AG08395 (cell line): ENCODE measurements at places on chromosomes 4 and X.

- peak; percentile 61 for DNase-seq
These were observed 52.8 kb downstream of the RBM47 start for GRCh38 chr4:40576651-40577480.

DNA sequence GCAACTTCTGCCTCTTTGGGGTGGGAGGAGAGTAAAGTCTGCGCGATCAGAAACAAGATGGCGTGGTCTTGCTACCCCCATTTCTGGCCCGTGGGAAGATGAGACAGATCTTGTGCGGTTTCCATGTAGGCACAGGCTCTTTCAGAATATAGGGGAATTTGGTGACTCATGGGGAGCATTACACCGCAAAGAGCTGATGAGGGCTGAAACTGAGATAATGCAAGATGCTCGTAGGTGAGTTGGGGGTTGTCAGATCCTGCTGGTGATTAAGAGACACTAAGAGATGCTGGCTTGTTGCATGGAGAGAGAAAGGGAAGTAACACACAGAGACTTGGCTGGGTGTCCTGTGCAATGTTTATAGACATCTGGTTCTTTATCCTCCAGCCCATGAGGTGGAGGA is 1.5 kb downstream of the EVC start:
- DNase-seq: peak; percentile 18

DNA sequence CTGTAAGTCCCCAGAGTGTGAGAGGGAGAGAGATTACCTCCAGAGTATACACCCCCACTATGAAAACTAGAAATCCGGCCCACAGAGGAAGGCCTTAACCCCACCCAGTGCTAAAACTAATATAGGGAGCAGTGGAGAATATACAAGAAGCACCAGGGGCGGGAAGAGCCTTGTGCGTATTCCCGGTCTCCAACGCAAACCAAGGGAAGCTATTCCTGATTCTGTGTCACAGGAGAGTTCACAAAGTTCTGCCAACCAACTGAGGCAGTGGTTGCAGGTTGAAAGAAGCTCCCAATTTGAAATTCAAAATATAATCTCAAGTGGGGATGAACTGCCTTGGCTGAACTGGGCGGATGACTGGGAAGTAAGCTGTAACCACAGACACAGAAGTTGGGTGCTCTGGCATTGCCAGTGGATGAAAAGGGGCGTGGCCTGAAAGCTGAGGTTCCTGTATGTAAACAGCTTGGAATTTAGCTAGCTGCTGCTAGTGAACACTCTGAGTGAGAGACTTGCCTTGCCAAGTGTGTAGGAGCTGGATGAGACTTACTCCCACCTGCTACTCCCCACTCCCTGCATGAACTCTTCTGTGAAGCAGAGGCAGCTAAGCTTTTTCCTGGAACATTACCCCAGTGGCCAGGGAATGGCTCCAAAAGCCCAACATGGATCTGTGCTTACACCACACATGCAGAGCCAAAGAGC is 32.7 kb downstream of the ELF2 start:
- no peak for DNase-seq

GRCh38 chrX:105464618-105465017 is 244.1 kb upstream of the TEX13A start:
- no peak for DNase-seq

DNA sequence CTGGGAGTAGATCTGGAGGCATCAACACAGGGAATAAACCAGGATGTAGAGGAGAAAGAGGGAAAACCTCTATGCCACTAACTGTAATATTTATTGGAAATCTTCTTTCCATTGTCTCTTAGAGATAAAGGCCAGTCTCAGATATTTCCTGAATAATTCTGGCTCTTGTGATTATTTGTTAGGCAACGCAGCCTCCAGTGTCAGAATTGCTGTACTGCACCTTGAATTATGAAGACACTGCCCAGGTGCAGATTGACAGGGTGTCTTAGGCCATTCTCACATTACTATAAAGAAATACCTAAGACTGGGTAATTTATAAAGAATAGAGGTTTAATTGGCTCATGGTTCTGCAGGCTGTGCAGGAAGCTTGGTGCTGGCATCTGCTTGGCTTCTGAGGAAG is 100.7 kb upstream of the ZDHHC15 start:
- no peak for DNase-seq

DNA sequence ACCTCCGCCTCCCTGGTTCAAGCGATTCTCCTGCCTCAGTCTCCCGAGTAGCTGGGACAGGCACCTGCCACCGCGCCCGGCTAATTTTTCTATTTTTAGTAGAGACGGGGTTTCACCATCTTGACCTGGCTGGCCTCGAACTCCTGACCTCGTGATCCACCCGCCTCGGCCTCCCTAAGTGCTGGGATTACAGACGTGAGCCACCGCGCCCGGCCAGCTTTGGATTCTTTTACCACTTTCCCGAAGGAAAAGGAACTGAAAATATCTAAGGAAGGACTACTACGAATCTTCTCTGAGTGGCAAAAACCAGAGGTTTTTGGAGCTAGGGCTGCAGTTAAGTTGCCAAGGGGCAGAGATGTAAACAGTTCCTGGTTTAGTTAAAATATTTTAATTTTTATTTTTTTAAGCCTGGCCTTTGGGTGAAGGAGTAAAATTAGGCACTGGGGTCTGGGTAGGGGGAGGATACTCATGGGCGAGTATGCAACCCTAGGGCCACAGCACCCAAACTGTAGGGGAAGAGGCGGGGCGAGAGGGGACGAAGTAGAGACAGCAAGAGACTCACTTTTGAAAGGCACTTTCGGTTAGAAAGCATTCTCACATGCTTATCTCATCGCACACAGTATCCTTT is 525 bp upstream of the CISD2 start:
- DNase-seq: no peak

- peak; percentile 7 for DNase-seq
These were observed 1.1 kb downstream of the MOB1B start for GRCh38 chr4:70903291-70903603.

- DNase-seq: no peak
These were observed 1113.1 kb upstream of the LCORL start for GRCh38 chr4:19134685-19135084.

- DNase-seq: no peak
These were observed 44.4 kb downstream of the TSC22D3 start for GRCh38 chrX:107730991-107731766.

GRCh38 chr4:93788712-93789111 is 39.8 kb upstream of the ATOH1 start:
- peak; percentile 6 for DNase-seq

- DNase-seq: no peak
These were observed 21.0 kb upstream of the SORCS2 start for GRCh38 chr4:7171191-7171900.

DNA sequence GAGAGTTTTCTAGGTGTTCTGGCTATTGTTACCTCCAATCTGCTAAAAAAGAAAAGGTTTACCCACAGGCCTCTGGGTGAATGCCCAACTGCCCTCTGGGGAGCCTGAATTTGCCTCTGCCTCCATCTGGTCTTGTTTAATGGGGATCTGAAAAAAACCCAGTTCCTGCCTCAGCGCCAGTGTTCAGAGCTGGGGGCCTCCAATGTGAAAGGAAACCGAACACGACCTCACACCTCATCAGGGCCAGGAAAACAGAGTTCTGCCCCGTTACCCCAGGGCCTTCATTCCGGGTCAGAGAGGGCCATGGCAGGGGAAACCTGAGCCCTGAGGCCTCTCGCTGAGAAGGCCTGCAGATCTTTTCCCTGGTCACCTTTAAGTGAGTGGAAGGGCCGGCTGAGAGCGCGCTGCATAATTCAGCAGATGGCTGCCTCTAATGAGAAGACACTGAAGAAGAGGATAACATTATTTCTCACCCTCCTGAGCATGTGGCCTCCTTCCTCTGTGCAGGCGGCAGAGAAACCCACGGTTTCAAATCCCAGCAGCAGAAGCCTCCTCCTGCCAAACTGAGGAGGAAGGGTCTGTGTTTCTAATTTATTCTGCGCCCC is 6.8 kb downstream of the SEPTIN6 start:
- DNase-seq: peak; percentile 38

DNA sequence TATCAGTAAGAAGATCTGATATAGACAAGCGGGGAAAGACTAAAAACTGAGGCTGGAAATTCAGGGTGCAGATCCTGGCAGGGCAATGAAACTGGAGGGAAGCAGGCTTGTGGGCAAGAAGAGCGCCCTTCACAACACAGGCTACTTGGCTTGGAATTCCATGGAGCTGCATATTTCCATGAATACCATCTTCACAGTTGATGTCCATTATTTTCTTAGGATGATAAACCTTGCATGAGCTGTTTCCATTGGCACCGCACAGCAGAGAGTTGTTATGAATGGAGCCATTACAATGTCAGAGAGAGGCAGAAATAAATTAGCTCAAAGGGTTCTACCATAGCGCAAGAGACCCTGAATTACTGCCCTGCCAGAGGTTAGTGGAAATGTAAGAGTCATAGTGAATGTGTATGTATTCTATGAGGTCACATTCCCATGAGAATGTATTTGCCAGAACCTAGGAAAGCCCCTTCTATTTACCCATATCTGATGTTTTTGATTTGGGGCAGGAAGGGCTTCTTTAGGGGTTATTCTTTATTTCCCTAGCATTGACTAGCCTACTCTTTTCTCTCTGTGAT is 215.6 kb downstream of the PALLD start:
- DNase-seq: no peak

GRCh38 chrX:49193542-49193964 is 6.4 kb downstream of the SYP start:
- no peak for DNase-seq

GRCh38 chr4:36432586-36432985 is 151.2 kb downstream of the DTHD1 start:
- DNase-seq: no peak

DNA sequence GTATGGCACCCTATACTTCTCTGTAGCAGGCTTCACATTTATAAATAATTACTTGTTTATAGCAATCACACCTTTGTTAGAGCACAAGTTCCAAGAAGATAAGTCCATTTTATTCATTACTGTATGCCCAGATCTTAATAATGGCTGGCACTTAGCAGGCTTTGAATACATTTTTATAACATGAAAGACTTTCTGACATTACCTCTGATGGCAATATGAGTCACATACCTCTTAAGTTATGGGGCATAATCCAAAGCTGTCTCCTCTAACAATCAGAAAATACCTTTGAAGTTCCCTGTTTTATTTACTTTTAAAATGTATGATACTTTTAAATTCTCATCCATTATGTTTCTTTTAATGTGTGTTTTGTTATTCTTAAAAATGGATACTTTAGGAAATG is 12.2 kb downstream of the SCRG1 start:
- no peak for DNase-seq

DNA sequence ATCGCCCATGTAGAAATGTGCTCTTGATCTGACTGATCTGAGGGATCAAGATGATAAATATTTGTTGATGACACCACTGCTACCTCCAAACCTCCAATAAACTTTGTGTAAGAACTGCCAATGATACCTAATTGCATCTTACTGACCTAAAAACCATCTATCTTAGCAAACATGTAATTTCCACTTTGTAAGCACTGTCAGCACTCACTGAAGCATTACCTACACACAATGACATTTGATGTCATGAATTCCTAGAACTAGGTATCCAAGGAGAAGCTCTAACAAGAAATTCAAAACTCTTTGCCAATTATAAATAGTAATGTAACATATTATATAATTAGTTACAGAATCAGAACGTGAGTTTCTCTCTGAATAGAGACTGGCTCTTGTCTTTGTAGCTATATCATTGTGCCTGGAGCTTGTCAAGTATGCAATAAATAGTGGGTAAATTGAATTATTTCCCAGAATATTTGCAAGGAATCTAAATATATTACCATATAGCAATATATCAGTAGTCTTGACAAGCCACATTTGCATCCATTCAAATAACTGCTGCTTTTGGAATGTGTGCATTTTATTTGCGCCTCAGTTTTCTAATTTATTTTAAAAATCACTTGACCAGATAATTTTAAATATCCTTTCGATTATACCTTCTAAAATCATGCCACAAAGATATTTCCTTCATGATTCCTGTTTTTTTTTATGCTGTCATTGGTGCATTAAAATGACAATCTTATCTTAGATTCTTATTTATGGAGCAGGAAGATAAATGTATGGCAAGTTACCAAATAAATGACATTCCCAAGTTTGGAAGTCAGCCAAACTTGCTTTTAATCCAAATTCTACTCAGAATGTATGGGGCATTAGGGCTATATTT is 232.3 kb upstream of the NEIL3 start:
- no peak for DNase-seq

DNA sequence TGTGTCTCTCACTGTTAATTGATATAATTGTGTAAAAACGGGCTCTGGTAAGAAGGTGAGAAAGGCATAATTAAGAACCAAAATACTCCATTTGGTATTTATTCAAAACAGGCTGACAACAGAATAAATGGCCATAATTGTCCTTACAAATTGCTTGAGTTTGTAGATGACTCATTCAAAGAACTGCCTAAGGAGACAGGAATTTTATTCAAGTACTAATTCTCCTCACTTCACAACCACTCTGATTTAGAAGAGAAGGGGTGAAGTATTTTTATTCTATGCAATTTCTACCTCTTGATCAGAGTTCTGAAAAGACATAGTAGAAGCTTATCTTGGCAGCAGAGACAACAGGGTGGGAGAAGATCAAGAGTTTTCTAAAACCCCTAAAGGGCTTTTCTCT is 43.1 kb downstream of the ATP11C start:
- peak; percentile 38 for DNase-seq

DNA sequence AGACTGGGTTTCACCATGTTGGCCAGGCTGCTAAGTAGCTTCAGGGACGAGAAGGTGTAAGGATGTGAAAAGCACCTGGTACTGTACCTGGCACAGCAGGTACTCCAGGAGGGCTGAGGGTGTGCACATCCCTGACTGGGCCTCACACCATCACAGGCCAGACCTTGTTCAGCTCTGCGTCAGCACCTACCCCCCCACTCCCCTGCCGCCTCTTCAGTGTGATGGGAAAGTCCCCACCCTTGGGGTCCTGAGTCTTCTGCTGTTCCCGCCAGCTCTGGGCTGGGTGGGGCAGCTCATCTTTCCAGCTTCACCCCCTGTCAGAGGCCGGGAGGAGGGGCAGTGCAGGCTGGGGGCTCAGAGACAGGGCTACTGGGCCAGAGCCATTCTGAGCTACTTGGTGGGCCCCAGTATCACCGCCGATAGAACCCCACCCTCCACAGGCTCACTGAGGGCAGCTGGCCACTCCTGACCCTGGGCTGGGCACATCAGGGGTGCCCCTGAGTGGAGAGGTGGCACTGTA is 6.7 kb upstream of the SH3BP2 start:
- DNase-seq: no peak

GRCh38 chr4:2621419-2621818 is 85.0 kb downstream of the FAM193A start:
- no peak for DNase-seq
